ENCODE measurements at places on chromosomes 5 and 9. TPM values are rescaled to one million over a fixed set of nuclear protein-coding genes. Genes with fewer than 3 reads are reported as not detected.

CAVIN4 gene
- 0.20 TPM for total RNA-seq

IFNB1 gene
- not detected for total RNA-seq

DNA sequence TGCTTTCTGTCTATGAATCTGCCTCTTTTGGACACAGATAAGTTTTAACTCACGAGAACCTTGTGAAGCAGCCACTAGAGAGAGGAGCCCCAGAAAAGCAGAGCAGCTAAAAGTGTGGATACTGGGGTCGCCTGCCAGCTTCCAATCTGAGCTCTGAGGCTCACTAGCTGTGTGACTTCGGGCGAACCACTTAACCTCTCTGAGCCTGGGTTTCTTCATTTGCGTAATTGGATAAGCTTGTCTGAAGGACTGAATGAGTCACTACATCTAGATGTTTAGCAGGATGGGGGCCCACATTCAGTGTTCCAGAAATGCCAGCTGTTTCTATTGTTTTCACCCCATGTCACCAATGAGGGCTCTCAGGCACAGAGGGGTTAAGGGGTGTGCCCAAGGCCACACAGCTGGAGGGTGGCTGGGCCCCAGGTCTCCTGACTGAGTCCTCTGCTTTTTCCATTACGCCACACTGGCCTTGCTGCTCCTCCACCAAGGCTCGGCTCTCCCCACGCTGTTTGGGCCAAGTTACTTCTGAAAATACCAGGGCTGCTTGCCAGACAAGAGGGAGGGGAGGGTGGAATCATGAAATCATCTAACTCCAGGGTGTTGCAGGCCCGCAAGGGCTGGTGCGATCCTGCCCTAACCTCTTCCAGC lies 36.2 kb downstream of the SH3PXD2B start:
- no peak for DNase-seq

GRCh38 chr9:123551734-123552133 lies 195.7 kb downstream of the CRB2 start:
- no peak for DNase-seq

DNA sequence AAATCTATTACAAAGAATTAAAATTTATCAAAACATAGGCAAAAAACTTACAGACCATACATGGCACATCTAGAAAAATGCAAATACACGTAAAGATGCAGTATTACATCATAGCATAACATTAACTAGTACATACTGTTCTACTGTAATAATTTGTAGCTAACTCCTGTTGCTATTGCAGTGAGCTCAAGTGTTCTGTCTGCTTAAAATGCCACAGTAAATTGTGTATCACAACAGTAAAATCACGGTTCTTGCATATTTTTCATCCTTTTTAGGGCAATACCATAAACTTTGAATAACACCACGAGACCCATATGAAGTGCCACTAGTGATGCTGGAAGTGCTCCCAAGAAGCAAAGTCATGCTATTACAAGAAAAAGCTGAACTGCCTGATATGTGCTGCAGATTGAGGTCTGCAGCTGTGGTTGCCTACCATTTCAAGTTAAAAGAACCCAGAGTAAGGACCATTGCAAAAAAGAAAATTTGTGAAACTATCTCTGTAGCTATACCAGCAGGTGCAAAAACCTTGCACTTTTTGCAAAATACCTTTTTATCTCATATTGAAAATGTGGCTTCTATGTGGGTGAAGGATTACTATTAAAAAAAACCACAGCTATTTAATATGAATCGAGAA lies 14.2 kb downstream of the HOMER1 start:
- no peak for DNase-seq

DNA sequence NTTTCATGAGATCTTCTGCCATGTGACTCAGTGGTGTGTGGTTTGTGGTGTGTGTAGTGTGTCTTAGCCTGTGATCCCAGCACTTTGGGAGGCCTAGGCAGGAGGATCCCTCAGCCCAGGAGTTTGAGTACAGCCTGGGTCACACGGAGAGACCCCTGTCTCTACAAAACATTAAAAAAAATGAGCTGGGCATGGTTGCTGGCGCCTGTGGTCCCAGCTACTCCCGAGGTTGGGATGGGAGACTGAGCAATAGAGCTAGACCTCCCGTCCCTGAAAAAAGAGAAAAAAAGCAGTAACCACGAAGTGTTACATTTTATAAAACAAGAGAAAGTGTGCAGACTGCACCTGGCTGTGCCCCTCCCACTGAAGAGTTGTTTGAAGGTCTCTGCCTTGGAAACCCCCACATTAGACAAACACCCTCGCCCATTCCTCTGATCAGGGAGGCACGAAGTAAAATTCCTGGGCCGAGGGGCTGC lies 21.2 kb upstream of the RNU6ATAC start:
- DNase-seq = peak; percentile 45

DNA sequence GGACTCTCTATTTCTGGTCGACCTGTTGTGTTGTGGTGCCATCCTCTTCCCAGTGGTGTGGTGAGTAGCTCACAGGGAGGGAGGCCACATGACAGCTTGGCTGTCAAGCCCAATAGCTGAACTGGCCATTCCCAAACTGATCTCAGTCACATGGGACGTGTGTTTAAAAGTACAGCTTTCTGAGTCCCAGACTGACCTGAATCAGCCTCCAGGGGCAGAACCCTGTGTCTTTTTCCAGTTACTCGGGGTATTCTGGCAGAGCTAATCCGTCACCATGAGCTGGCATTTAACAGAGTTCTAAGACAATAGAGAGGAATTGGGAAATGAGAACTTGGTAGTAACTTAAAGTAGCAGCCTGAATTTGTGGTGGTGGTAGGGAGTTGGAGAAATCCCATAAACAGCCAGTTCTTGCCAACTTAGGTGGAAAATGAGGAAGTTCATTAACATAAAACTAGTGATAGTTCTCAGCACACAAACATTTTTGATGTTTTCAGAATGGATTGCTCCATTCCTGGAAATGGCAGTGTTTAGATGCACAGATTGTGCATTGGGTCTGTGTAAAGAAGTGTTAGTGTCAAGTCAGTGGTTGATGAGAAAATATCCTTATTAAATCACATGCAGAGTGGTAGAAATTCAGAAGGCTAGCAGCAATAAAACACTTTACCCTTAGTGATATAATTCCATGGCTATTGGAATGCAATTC lies 50.9 kb downstream of the GPR107 start:
- no peak for DNase-seq
